ENCODE measurements at places on chromosomes 7 and 10.

DNA sequence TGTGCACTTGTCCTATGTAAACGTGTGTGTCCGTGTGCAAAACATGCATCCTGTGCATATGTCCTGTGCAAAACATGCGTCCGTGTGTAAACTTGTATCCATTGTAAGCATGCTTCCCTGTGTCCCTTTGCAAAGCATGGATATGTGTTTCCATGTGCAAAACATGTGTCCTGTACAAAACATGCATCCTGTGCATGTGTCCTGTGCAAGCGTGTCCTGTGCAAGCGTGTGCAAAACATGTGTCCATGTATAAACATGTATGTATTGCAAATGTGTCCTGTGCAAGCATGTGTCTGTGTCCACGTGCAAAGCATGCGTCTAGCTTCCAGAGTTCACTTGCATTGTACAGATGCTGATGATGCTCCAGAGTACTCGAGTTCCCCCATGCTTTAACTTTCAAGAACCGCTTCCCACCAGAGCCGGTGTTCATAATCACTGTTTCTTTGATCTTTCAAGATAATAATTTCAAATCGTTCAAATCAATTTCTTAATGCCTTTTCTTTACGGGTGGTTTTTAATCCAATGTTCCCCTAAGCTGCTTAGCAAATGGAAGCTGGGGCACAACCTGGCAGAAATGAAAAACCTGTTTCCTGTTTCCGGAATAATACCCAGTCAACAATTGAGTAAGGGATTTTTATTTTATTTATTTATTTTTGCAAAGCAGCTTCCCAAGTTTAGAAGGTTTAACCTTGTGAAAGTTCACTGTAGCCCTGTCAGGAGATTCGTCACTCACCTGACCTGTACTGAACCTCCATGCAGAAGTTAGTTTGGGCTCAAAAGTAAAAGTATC, 641 bp upstream of the ASB13 start:
- no peak for DNase-seq

DNA sequence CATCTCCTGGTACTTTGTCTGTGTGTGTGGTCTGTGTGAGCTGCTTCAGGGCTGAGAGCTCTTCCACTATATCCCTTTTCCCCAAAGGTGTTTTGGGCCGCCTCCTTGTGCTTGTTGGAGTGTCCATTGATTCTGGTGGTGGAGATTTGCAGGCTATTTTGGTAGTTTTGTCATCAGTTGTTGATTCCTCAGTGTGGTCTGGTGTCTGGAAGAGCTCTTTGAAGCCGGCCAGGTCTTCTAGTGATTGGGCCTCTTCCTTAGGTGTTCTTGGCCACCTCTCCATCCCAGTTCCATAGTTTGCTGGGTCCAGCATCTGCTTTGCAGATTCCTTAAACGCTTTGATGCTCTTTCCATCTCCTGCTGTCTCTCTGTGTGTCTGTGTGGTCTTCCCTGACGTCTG, 20.8 kb downstream of the MKI67 start:
- no peak for DNase-seq

GRCh38 chr7:99109108-99110051, 34.5 kb downstream of the SMURF1 start:
- DNase-seq, result no peak

GRCh38 chr7:101814081-101814990, 3.1 kb upstream of the CUX1 start:
- no peak for DNase-seq

DNA sequence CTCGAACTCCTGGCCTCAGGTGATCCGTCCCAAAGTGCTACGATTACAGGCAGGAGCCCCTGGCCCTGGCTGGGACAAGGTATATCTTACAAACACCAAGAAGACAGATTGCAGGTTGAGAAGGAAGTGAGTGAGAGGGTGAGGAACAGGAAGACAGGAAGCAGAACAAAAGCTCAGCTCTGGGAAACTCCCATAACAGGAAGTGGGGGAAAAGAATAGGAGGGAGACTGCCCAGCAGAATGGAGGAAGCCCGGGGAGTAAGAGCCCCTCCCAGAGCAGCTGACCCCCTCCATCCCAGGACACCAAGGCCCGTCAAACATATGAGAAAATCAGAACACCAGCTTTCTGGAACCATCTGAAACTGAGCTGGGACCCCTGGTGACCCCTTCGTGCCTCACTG, 2.9 kb downstream of the TECPR1 start:
- DNase-seq, result no peak

DNA sequence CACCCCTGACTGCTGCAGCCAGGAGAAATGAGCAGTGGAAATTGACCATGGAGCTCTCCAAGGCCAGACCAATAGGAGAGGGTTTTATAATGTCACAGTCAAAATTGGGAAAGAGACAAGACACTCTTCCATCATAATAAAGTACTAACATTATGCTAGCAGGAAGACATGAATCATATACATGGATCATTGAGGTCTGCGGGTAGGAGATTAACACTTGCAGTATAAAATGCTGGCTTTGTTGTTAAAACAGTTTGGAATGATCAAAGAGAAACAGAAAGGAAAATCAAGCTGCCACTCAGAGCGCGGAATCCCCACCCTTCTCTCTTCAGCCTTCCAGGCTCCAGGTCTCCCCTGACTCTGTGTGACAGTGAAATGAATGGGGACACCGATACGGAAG, 53.4 kb upstream of the CALN1 start:
- DNase-seq, result no peak

DNA sequence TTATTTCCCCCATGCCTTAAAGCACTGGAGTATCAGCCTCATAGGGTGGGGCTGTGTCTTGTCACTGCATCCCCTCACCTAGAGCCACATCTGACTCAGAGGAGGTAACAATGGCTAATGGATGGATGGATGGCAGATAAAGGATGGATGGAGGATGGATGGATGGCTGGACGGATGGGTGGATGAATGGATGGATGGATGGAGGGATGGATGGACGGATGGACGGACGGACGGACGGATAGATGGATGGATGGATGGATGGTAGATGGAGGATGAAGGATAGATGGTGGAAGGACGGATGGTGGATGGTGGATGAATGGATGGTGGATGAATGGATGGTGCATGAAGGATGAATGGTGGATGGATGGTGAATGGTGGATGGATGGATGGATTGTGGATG, 77.2 kb downstream of the PDGFA start:
- no peak for DNase-seq

DNA sequence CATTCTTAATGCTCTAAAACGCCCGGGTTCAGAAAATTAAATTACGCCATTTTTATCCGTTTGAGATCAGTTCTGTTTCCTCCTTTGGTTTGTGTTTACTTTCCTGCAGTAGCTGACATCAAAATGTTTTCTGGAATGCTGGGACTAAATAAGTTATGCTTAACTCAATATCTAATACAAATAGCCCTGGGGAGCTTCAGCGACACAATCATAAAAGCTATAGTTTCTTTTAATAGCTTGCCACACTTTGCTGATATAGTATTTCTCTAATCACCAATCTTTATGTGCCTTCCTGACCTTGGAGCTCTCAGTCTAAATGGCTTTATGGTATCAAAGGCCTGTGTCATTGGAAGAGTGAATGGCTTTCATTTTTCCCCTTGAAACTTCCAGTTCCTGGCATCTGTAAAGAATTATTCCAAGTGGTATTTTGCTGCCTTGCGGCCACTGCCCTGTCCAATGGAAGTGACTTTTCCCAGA, 202.7 kb downstream of the HDAC9 start:
- DNase-seq, result no peak

DNA sequence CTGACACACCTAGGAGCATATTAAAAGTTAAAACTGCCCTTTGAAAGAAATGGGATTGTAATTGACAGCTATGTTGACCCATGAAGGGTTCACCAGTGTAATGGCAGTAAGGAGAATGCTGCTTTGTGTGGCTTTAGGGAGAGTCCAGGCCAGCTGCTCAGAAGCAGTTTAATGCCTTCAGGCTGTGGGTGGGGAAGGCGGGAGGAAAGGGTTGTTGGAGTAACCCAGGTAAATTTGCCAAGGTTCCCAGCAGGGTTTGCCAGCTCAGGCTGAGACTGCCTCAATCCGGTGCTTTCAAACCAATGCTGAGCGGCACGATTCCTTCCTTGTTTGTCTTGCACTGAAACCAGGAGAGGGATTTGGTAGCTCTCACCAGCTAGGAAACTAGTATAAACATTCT, 637.2 kb downstream of the INHBA start:
- DNase-seq, result peak; percentile 46

DNA sequence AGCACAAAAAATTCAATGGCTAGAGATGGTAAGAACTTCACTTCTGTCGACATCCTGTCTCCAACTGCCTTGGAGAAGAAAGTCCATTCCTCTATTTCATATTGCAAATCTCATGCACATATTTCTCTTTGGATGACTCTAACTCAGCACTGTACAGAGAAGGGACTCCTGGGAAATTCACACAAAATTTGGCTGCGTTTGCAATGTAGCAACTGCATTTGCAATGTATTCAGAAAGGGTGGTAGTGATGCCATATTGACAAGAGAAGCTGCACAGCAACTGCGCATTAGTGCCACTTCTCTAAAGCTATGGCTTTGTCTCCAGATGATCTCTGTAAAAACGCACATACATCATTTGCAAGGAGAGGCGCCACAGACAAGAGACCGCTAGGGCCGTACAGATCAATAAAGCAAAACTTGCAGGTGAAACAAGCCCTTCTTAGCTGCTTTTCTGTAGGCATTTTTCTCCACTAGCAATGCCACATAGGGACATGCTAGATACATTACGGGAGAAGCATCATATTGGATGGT, 389.5 kb downstream of the TCERG1L start:
- no peak for DNase-seq

DNA sequence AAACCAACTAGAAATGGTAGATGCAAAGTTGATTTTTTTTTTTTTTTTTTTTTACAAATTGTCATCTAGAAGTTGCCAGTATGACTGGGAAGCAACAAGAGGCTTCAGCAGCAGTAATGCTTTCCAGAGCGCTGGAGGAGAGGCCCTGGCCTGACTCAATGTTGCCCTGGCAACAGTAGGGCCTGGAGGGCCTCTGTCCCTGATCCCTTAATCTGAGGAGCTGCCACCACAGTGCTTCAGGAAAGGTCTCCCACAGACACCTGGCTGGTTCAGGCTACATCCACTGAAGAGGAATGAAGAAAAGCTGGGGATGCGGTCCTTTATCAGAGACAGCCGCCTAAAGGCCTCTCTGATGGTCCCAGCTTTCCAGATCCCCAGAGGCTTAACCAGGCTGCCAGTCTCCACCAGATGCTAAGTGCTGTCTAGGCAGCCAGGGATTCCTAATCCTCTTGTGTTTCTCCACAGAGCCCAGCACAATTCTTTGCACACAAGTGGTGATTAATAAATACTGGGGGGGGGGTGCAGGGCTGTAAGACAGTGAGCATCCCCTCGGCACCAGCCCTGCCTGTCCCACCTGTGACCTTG, 33.7 kb downstream of the ZNF777 start:
- no peak for DNase-seq

DNA sequence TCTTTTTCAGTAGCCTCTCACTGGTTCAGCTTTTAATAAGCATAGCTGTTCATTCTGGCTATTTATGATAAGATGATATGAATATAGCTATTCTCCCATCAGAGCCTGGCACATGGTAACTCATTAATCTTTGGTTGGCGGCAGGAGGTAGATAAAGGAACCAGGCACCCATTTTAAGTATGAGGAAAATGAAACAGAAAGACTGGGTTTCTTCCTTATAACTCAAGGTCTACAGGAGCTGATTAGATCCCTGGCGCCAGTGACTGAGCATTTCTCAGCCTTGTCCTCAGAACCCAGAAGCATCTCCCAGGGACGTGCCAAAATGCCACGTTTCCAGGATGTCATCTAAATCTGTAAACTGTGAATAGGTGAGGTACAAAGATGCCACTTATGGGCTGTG, 141.9 kb downstream of the TCF7L2 start:
- DNase-seq, result no peak

- DNase-seq, result no peak
Observed at GRCh38 chr10:59753267-59753666, at the start of gene MRLN. Gene MRLN (minus strand): TSS chr10:59753455.

GRCh38 chr7:143901332-143901667, 676 bp downstream of the TCAF1 start:
- peak; percentile 66 for DNase-seq

- DNase-seq, result no peak
Observed at GRCh38 chr7:7595451-7595850, 28.8 kb downstream of the MIOS start.

GRCh38 chr10:78520737-78521430, 487.2 kb downstream of the RPS24 start:
- DNase-seq, result no peak

- no peak for DNase-seq
Observed at GRCh38 chr7:157433628-157434027, 96.8 kb downstream of the DNAJB6 start.

GRCh38 chr10:120336911-120337540, 120.0 kb upstream of the PLPP4 start:
- DNase-seq, result no peak

DNA sequence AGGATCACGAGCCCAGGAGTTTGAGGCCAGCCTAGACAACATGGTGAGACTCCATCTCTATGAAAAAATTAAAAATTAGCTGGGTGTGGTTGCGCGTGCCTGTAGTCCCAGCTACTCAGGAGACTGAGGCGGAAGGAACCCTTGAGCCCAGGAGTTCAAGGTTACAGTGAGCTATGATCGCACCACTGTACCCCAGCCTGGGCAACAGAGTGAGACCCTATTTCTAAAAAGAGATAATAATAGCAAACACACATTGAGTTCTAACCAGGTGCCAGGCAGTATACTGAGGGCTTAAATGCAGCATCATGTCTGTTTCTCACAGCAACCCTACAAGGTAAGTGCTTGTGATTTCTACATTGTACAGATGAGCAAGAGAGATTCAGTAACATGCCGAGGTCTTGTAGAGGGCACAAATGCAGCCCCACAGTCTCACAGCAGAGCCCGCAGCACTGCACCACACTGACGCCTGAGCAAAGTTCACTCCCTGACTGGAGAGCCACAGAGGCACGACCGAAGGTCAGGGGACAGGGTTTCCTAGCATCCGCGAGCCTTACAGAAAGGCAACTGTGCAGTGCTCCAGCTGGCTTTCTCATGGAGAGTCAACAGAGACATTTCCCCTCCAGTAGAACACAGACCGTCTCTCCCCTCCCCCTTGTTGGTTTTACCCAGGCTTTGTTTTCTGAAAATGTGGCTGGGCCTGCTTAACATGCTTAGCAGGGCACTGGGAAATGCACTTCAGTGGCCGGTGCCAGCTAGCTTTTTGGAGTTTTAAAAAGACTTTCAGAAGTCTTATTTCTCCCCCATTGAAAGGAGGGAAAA, 36.5 kb downstream of the PDSS1 start:
- DNase-seq, result no peak

DNA sequence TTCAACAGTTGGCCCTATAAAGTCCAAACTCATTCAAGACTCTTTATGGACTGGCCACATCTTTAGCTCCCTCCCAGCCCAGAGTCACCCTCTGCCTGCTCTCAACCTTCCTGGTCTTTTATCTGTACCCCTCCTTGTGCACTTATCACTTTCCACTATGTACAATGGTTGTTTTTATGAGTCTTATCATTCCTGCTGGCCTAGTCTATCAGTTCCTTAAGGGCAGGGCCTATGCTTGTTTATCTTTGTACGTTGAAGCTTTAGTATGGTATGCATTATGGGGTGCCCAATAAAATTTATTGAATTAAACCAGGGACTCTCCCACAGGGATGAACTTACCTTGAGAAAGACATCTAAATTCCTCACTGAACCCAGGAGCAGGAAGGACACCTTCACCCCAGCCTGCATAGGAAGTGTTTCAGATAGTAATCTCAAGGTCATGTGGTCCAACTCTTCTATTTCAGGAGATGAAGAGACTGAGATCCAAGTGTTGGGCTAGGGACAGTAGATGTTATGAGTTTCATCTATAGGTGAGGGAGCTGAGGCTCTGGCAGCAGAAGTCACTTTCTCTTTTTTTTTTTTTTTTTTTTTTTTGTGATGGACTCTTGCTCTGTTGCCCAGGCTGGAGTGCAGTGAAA, 13.3 kb upstream of the PDCD4 start:
- DNase-seq, result no peak

Data from NCI-H2029 treated with DMSO at 0.1 percent for 48 hours (cell line).